HT1080 (cell line): ENCODE measurements at places on chromosomes 5 and 9. TPM values are rescaled to one million over a fixed set of nuclear protein-coding genes. Genes with fewer than 3 reads are reported as not detected.

Gene CRHBP
- 0.10 and 0.20 TPM in 2 replicates for total RNA-seq

GRCh38 chr5:29197631-29198454 is 1995.6 kb upstream of the CDH6 start:
- DNase-seq, result peak; percentile 76

Gene CDKN2B
- not detected in 2 replicates for total RNA-seq

DNA sequence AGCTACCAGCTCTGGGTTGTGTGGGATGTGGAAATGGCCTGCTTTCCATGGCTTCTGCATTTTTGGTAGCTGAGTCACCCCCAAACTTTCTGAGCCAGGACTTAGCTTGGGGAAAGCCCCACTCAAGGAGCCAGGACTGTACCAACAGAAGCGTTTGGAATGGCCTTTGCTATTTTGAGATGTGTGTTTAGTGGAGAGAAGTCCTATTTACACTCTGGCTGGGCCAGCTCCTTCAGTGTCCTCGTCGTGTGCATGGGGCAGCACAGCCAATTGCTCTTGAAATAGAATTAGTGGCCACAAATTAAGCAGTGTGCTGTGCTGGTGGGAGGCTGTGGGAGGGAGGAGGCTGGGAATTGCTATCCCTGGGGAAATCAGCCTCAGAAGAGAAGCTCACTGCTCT is 51.6 kb downstream of the ENTREP1 start:
- peak; percentile 85 for DNase-seq

Gene CDH18
- 0.31 and 0.37 TPM in 2 replicates for total RNA-seq

- no peak for DNase-seq
Observed at GRCh38 chr5:125336401-125336800, 590.0 kb upstream of the ZNF608 start.

DNA sequence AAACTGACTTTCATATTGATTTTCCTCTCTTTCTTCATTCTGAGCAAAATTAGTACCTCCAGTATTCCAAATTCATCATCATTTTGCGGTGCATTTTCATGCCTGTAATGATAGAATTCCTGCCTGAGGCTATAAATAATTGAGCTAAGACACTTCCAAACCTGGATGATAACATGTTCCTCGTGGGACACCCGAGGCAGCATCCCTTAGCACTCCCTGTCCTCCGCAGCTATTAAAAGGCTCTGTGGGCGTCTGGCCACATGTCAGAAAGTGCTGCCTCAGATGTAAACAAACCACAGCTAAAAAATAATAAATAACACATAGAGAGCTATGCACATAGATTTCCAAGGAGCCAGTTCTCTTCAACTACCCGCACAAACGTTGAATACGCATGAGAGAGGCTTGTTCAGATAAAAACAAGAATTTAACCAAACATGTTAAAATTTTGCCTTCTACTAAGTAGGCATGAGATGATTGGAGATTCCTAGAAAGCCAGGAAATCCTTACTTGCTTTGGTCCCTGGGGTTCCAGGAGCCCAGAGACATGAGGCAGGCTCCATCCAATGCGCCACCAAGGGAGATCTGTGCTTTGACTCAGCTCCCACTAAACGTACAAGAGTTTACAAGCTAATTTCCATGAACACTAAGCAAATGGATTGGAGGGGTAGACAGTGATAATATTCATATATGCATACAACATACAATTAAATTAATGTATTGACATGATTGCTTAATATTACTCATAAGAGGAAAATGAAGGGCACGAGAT is 82.7 kb downstream of the SHC3 start:
- DNase-seq, result no peak

DNA sequence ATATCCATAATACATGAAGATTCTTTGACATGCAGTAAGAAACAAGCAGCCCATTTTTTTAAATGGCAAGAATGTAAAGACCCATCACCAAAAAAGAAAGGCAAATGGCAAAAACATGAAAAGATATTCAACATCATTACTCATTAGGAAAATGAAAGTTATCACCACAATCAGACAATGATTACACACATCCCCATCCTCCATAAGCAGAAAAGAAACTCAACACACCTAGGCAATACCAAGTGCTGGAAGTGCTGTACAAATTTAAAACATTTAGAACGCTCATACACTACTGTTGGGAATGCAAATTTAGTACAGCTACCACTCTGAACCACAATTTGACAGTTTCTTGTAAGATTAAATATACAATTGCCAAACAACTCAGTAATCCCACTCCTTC is 466.7 kb downstream of the ACTL7B start:
- no peak for DNase-seq

GRCh38 chr5:146510559-146511125 is 5.3 kb downstream of the GPR151 start:
- DNase-seq, result no peak

Gene SPINK13
- 0.30 TPM in 1 of 2 replicates, not detected in the other for total RNA-seq

GRCh38 chr5:116577064-116577788 is 2.6 kb upstream of the SEMA6A start:
- DNase-seq, result no peak

DNA sequence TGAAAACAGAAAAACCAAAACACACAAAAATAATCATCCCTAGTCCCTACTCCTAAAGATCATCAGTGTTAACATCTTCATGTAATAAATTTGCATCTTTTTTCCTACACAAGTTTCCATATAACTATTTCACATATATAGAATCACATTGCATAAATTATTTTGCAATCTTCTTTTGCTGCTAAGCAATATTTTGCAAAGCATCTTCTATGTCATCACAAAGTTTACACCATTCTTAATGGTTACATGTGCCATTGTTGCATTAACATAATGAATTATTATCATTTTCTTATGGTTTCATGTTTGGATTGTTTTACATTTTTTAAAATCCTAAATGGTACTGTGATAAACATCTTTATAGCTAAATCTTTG is 17.8 kb downstream of the SH3TC2 start:
- no peak for DNase-seq

DNA sequence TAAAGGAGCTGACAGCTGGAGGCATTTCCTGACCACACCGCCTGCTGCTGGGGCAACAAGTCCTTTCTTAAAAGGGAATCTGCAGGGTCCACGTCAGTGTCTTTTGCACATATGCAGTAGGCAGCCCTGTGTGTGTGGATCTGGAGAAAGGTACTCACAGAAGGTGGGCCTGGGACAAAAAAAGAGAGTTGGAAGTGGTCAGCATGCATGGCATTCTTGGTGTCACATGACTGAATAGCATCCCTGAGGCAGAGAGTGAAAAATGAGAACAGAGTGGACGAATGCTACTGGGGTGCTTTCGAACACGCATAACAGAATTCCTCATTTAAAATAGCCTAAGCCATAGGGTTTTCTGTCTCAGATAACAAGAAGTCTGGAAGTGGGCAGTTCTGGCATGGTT is 47.0 kb downstream of the DNAJC21 start:
- DNase-seq, result no peak

Gene FOXB2
- not detected in 2 replicates for total RNA-seq

Gene PTPRD
- total RNA-seq, result 9.1 and 9.6 TPM in 2 replicates

Gene TAF1L
- not detected in 2 replicates for total RNA-seq

GRCh38 chr5:55316289-55316688 is 8.5 kb downstream of the MTREX start:
- DNase-seq, result no peak

Gene WHRN
- 2.0 and 3.1 TPM in 2 replicates for total RNA-seq

DNA sequence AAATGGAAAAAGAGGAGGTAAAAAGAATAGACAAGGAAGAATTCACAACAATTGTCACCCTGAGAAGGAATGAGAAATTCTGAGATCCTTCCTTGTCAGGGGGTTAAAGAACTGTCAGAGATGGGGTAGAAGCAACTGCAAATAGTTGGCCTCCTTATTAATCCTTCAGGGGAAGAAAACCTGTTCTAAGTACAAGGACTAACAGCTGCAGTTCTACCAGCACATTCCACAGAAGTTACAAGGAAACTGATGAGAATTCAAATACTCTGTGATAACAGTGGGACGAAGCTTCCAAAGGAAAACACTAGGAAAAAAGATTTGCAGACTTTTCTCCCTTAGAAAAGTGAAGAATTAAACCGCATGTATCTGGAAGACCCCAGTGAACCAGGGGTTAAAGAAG is 93.7 kb downstream of the OR2K2 start:
- DNase-seq, result no peak

GRCh38 chr9:109171926-109172325 is 4.9 kb upstream of the FRRS1L start:
- peak; percentile 90 for DNase-seq

DNA sequence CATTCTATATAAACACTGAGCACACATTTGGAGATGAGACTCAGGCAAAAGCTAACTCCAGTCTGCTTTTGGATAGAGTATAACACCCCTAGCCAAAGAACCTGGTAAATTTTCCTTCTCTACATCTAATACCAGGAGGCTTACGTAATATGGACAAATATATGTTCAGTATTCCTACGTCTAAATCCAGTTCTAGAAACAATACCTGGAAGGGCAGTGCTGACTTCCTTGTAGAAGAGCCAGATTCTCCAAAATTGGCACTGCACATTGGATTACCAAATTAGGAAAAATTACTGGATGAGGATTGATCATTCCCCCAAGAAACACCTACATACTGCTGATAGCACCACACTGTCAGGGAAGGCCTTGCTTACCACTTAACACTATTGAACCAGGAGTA is 247.4 kb downstream of the SAXO1 start:
- DNase-seq, result no peak

- DNase-seq, result no peak
Observed at GRCh38 chr9:77843076-77843870, 188.3 kb downstream of the GNAQ start.

DNA sequence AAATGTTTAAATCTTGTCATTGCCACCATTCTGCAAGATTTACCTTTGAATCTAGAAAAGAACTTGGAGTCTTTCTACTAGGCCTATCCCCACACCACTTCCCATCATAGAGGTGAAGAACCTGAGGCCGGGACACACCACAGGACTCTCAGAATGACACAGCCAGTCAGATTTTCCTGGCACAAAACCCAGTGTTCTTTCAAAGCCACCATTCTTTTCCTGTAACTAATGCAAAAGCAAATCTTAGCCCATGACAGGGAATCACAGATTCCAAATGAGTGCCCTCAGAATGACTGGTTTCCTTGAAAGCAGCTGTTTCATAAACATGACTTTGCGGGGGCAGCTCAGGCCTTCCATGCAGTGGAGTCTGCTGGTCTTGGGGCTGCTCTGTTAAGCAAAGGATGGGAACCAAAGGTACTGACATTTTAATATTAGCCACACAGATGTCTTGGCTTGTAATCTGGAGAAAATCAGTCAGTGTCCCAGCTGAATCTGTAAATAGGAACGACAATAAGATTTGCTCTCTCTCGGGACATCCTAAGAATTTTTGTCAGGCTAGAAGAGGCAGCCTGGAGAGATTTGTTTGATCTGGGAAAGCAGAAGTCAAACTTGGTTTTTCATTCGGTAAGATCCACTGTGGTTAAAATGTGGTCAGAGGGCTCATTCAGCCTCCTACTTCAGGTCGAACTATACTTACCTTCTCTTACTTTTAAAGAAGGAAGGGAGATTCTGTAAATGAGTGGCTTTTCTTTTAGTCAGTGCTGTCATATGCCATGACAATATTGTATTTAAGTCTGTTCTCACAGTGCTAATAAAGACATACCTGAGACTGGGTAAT is 115.1 kb downstream of the PALM2AKAP2 start:
- DNase-seq, result peak; percentile 59

- DNase-seq, result no peak
Observed at GRCh38 chr9:96025995-96026602, 150.6 kb downstream of the ERCC6L2 start.

- DNase-seq, result peak; percentile 10
Observed at GRCh38 chr5:103561685-103562452, 720 bp downstream of the NUDT12 start.

Gene C5orf58
- 2.4 and 7.7 TPM in 2 replicates for total RNA-seq

DNA sequence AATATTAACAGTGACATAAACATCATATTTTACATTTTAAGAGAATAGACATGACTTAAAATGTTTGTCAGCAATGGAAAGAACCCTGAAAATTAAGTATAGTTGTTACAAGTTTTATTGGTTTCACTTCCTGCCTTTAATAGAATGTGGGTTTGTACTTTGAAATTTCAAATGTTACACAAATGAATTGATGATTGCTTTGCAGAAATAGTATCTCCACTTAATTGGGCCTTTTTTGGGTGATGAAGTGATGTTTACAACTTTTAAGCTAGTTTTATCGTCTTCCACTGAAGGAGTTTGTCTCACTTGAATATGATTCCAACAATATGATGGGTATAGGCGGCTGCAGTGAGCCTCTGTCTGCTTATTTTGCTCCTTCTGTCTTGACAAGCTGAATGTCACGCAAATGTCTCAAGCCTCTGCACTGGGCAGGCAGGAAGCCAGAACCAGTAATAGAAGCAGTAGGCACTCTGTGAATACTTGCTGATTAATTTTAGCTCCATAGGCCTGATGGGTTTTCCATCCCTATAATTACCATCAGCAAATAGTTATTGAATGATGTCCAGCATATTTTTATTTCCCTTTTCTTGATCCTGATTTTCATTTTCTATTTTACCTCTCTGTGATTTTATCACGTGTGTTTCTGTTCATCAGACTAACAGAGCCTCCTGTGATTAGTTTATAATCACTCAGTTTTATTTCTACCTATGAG is 10.6 kb upstream of the NR3C1 start:
- DNase-seq, result no peak

Gene HRH2
- total RNA-seq, result 2.8 and 4.1 TPM in 2 replicates

Gene CARTPT
- total RNA-seq, result not detected in 2 replicates

Gene TAF11L10
- total RNA-seq, result not detected in 2 replicates

DNA sequence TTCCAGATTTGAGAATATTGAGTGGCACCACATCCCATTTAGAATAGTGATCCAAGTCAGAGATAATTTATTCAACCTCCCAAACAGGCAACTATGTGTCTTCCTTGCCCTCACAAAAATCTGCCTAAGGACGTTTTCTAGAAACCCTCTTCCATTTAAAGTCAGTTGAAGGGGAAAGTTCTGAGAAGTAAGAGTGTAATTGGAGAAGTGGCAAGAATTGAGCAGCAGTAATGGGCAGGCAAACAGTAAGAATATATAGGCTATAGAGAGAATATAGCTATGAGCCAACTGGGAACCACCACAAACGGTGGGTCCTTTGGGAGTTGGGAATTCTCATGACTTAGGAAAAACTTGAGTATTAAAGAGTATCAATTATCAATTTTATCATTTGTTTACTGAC is 31.1 kb upstream of the CETN3 start:
- DNase-seq, result no peak

Gene CA9
- 0.33 and 0.55 TPM in 2 replicates for total RNA-seq

DNA sequence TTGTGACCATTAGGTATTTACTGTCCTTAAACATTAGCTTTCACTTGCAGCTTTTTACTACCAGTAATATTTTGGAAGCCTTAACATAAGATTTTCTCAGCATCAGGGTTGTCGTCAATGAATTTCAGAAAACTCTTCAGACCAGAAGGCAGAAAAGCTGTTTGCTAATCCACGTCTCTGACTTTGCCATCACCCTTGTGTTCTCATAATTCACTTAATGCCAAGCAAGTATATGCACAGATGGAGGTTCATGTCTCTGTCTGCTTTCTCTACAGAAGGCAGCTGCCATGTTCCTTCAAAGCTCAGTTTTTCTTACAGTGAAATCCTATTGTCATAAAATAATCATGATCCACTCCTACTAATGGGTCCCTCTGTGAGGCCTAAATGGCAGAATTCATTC is 37.7 kb upstream of the LRRC19 start:
- DNase-seq, result no peak

DNA sequence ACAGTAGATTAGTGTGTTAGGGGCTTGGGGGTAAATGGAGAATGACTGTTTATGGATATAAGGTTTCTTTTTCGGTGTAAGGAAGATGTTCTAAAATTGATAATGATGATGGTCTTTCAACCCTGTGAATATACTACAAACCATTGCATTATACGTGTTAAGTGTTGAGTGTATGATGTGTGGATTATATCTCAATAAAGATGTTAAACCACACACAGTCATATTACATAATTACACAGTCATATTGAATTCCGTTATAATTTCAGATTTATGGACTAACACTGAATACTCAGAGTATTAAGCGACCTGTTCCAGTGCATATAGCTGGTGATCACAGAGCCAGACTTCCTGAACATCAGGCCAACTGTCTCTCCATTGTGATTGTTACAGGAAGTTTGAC is 68.1 kb downstream of the F2RL2 start:
- no peak for DNase-seq
